ENCODE measurements at places on chromosomes 16 and 17.

- peak; percentile 73 for DNase-seq
Measured at GRCh38 chr17:38749223-38750043, 1.3 kb upstream of the PCGF2 start.

- no peak for DNase-seq
Measured at GRCh38 chr17:4460661-4461060, 26.9 kb downstream of the SPNS3 start.

DNA sequence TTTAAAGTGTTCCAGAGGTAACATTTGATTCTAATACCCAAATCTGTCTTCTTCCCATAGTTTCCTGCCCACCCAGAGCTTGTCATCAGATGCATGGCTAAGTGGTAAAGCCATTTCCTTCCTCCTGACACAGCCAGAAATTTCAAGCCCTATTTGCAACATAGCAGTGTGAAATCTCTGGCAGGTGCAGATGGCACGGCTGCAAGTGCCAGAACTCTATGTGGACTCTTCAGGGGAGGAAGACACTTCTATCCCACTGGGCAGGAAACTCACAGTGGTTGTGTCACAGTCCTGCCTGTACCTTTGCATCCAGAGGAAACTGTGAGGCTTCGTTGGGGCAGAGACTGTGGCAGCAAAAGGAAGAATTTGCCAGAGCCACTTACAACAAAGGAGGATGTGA lies 13.2 kb downstream of the DYNLRB2 start:
- DNase-seq, result no peak

GRCh38 chr17:17355426-17355825 lies 52.3 kb downstream of the NT5M start:
- no peak for DNase-seq

GRCh38 chr16:31214708-31215286 lies 878 bp downstream of the TRIM72 start:
- DNase-seq, result no peak

DNA sequence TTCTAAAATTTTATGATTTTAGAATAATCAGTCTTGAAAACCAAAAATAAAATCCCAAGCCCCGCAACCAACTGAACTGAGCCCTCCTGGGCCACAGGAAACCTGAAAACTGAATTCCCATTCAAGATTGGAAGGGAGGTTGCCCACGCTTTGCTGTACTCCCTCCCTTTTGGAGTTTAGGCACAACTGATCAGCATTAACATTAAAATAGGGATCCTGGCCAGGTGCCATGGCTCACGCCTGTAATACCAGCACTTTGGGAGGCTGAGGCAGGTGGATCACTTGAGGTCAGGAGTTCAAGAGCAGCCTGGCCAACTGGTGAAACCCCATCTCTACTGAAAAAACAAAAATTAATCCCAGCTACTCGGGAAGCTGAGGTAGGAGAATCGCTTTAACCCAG lies 52.7 kb upstream of the NETO2 start:
- no peak for DNase-seq

DNA sequence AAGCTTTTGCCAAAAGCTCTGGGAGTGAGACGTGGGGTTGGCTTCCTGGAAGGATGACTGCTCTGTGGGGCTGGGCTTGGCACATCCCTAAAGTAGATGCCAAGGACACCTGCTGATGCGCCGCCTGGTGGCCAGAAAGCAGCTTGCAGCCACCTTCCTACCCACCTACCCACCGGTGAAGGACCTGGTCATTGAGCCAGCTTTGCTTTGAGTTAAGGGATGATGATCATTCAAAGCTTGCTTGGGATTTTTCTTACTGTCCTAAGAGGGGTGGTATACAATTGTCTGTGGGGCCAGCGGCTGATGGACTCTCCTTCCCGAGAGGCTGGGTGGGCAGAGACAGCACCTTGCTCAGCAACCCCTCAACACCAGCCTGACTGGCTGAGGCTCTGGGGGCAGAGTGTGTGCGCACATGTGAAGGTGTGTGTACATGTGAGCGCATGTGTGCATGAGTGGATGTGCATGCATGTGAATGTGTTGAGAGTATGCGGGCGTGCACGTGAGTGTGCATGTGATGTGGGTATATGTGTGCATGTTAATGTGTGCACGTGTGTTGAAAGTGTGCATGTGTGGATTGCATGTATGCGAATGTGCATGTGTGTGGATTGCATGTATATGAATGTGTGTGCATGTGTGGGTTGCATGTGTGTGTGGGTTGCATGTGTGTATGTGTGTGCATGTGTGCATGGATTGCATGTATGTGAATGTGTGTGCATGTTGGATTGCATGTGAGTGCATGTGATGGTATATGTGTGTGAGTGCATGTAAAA lies 18.6 kb downstream of the C1QTNF1 start:
- DNase-seq, result peak; percentile 84

- DNase-seq, result no peak
Measured at GRCh38 chr17:50465171-50465570, 3.5 kb downstream of the CHAD start.

DNA sequence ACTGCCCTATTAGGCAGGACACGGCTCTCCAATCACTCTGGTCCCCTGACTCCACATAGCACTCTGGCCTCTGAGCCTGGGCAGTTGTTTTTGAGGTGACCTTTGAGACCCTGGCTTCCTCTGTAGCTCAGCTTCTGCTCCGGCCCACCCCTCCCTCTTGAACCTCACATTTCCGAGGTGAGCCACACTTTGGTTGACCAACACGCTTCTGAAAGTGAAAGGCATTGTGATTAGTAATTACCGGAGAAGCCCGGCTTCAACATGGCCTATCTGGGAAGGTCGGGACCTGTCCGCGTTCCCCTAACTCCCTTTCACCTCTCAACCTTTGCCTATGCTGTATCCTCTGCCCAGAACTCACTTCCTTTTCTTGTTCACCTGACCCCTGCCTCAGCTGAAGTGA lies 10.3 kb upstream of the ITGAX start:
- DNase-seq, result no peak

DNA sequence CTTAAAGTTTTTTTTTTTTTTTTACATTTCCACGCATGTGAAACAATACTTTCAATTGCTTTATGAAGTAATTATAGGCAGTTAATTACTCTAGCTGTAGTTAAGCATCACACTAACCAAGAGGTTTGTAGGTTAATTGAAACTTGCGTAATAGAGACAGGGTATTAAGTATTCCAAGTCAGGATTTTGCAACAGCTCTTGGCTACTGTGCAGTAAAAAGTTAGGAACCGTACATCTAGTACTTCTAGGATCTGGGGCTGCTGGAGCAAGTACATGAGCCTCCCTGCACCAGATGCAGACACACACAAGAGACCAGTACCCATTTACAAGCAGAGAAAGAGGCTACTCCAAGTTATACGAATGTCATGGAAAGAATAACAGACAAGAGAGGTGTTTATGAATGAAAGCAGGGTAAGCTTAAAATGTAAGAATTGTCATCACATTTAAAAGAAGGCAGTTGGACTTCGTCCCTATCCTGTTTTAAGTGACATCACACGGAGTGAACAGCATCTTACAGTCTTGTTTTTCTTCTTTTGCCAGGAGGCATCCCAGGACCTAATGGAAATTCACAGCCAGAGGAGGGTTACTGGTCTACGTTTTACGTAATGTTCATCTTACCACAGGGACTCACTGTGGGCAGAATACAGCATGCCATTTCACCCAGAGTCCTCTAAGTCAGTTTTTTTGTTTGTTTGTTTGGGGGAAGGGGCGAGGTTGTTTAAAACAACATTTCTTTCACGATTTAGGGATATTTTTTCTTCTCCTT lies 379.6 kb upstream of the PSMD7 start:
- DNase-seq, result peak; percentile 10

GRCh38 chr16:85395207-85395912 lies 217.8 kb upstream of the GSE1 start:
- no peak for DNase-seq

GRCh38 chr16:85968041-85968920 lies 69.3 kb downstream of the IRF8 start:
- DNase-seq, result no peak

- no peak for DNase-seq
Measured at GRCh38 chr17:39229274-39229913, 3.6 kb upstream of the STAC2 start.

- peak; percentile 91 for DNase-seq
Measured at GRCh38 chr17:3963237-3964201, 718 bp downstream of the ATP2A3 start.

GRCh38 chr17:2292100-2292499 lies 11.5 kb downstream of the SMG6 start:
- DNase-seq, result no peak

DNA sequence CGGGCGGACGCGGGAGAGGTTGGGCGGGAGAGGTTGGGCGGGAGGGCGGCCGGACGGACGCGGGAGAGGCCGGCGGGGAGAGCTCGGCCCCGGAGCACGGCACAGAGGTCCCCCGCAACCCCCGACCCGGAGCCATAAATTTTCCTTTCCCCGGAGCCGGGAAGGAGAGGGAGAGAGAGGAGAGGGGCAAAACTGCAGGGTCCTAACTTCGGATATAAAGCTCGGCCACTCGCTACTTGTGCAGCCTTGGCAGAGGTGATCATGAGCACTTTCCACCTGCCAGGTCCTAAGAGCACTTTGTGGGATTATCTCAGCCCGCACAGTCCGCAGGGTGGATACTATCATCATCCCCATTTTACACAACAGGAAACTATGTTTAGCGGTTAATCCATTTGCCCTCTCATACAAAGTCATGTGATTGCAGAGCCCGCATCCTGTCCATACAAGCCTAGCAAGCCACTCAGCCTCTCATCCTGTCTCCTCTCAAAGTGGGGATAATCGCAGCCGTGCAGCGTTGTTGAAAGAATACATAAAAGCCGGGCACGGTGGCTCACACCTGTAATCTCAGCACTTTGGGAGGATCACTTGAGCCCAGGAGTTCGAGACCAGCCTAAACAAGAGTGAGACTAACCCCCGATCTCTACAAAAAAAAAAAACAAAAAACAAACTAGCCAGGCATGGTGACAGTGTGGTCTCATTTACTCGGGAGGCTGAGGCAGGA lies 780 bp upstream of the DCAKD start:
- peak; percentile 88 for DNase-seq

DNA sequence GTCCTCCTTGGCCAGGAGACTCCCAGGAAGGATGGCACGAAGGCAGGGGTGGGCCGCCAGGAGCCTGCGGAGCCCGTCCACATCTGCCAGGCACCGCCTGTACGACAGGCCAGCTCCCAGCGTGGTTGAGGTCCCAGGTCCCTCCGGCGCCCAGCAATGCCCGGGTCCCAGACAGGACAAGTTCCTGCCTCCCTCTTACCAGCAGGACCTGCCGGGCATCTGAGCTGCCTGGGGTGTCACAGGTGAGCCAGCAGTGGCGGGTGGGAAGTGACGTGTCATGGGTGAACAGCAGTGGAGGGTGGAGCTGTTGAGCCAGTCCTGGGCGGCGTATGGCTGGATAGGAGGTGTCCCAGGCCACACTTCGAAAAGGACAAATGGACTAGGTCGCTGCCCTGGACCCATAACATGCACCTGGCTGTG lies 15.7 kb upstream of the BAHCC1 start:
- DNase-seq, result no peak

GRCh38 chr17:81427173-81428120 lies 32.2 kb downstream of the BAHCC1 start:
- DNase-seq, result no peak

GRCh38 chr16:67541391-67542263 lies 13.0 kb downstream of the RIPOR1 start:
- no peak for DNase-seq

GRCh38 chr16:4534151-4534790 lies 4.3 kb downstream of the CDIP1 start:
- no peak for DNase-seq

- DNase-seq, result no peak
Measured at GRCh38 chr16:77790009-77790372, 1.6 kb downstream of the VAT1L start.

DNA sequence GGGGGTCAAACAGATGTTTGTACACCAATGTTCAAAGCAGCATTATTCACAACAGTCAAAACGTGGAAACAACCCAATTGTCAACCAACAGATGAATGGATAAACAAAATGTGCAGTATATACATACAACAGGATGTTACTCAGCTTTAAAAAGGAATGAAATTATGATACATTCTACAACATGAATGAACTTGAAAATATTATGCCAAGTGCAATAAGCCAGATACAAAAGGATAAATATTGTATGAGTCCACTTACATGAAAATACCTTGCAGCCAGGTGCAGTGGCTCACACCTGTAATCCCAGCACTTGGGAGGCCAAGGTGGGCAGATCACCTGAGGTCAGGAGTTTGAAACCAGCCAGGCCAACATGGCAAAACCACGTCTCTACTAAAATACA lies 39.9 kb downstream of the UBE2G1 start:
- DNase-seq, result no peak

DNA sequence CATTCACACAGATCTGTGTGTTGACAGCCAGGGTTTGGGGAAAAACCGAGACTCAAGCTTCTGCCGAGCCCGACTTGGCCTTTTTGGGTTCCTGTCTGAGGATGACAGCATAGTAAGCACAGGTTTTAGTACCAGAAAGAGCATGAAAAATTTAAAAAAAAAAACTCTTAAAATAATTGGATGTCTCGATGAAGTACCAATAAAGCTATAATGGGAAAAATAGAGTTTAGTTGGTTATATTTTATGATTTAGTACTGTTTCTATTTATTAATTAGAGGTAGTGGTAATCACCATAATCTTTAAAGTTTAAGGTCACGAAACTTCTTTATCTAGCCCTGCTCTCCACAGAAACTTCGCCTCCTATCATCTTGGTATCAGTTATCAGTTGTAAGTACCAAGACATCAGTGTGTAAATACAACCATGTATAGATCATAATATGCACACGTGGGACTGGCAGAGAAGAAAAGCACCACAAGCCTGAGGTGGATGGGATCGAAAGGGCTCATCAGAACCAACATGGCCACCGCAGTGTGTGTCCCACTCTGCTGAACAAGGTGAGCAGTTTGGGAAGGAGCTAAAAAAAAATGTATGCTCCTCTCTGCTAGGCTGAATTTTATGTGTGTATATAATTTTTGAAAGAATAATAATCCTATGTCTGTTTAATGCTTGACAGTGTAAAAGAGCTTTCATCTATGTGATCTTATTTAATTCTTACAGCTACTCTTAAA lies 14.4 kb upstream of the EEF2K start:
- peak; percentile 84 for DNase-seq

DNA sequence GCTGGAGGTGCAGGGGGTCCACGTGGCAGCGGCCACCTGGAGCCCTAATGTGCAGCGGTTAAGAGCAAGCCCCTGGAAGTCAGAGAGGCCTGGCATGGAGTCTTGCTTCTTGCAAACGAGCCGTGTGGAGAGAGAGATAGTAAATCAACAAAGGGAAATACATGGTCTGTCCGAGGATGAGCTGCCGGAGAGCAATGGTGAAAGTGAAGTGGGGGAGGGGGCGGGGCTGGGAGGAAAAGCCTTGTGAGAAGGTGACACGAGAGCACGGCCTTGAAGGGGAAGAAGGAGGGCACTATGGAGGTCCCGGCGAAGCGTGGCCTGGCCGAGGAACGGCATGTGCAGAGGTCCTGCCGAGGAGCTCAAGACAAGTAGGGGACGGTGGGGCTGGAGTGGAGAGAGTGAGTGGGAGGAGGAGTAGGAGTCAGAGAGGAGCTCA lies 6.0 kb upstream of the SERPINF1 start:
- no peak for DNase-seq
